Thymus (tissue), 14 donors: ENCODE measurements at places on chromosomes 13 and 19. TPM values are rescaled to one million over a fixed set of nuclear protein-coding genes. Genes with fewer than 3 reads are reported as not detected.

FRY gene
- 4.8 TPM for polyA plus RNA-seq

MED29 gene
- 27.8 TPM for polyA plus RNA-seq

SULT2A1 gene
- polyA plus RNA-seq: 0.02 TPM

FGF14 gene
- 0.05 TPM for polyA plus RNA-seq

ZNF681 gene
- polyA plus RNA-seq: 2.8 TPM
